ENCODE measurements at places on chromosomes 2 and 18.

DNA sequence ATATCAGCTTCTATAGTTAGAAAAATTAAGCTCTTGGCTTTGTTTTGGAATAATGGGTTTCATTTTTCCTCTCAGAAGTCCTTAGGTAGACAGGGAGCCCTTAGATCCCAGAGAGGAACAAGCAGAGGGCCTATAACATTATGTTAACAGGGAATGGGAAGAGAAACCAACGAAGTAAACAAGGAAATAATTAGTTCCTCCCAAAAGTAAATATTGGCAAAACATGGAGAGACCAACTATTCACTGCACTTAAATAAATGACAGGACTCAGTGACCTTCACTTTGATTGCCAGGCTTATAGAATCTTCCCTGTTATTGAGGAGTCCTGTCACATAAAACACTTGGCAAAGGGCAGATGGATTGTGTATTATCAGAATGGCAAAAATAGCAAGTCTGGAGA, 5.3 kb downstream of the CRIM1 start:
- no peak for DNase-seq

GRCh38 chr2:25072606-25073005, 30.7 kb downstream of the EFR3B start:
- DNase-seq = no peak

DNA sequence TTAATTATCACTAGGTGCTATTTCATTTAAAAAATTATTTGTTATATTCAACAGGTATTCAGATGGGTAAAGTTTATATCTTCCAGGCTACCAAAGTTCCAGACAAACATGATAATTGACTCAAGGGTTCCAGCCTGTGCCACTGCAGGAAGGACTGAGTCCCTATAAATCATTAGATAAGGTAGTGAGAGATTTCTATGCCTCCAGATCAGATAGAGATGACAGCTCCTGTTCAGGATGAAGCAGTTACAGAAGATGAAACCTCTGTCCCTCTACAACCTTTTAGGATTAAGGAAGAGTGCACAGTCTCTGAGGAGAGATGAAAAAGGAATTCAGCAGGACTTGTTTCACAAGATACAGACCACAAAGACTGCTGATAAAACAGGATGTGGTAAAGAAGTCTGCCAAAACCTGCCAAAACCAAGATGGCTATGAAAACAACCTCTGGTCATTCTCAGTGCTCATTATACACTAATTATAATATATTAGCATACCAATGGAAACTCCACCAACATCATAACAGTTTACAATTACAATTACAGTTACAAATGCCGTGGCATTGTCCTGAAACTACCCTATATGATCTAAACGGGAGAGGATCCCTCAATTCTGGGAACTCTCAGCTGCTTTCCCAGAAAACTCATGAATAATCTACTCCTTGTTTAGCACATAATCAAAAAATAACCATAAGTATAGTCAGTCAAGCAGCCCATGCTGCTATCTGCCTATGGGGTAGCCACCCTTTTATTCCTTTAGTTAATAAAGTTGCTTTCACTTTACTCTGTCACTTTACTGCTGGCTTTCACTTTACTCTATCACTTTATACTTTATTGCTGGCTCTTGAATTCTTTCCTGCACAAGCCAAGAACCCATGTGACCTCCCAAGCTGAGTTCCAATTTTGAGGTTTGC, 288.5 kb downstream of the PDE11A start:
- DNase-seq = no peak

DNA sequence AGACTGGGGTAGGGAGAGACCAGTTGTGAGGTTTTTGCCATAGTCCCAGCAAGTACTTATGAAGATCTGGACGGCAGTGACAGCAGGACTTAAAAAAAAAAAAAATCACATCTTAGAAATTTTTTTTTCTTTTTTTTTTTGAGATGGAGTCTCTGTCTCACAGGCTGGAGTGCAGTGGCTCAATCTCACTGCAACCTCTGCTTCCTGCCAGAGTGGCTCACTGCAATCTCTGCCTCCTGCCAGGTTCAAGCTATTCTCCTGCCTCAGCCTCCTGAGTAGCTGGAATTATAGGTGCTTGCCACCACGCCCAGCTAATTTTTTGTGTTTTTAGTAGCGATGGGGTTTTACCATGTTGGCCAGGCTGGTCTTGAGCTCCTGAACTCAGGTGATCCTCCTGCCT, 22.4 kb upstream of the STAT4 start:
- DNase-seq = no peak

DNA sequence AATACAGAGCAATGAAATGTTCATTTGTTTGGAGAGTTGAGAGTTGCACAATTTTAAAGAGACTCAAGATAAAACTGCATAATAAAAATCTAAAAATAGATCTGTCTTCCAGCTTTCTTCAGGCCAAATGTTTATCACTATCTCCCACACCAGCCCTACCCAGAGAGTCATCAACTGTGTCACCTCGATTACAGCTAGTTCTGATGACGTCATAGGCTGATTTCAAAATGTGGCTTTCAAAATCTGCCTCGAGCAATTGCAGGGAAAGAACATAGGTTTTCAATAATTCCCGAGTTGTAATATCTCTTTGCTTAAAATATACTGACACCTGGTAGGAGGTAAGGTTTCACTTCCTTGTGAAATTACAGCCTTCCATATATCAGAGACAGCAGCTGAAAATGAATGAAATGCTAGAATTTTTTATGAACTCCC, 677.6 kb upstream of the ID2 start:
- DNase-seq = no peak

DNA sequence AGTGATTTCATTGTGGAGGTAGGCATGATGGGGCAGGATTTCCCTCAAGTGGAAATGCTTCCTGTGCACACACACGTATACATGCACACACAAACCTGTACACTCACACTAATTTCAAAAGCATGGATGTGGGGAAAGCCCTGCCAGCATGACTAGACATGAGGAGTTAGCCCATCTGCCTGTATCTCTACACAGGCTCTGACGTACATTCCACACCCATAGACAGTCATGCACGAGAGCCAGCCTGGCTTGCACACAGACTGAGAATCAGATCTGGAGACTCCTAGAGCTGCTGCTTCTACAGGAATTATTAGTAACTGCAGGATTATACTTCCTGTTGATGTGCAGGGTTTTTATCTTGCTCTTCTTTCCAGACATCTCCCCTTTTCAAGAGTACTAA, 27.3 kb upstream of the NFU1 start:
- no peak for DNase-seq

- no peak for DNase-seq
Measured at GRCh38 chr2:170950221-170950761, 21.2 kb downstream of the GORASP2 start.

GRCh38 chr2:235894839-235895238, 273.3 kb downstream of the GBX2 start:
- DNase-seq = no peak

GRCh38 chr2:16663121-16663905, 2.3 kb downstream of the CYRIA start:
- no peak for DNase-seq

DNA sequence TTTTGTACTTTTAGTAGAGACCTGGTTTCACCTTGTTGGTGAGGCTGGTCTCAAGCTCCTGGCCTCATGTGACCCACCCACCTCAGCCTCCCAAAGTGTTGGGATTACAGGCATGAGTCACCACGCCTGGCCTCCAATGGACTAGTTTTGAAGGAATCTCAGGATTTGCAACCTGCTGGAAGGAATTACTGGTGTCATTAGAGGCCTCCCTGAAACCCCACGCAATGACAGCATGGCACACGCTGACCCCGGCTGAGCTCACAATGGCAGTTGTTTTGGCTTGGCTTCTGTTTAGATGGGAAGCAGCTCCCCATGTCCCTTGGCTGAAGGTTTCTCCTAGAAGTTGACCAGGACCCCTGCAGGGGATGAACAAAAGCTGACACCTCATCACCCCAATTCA, 23.1 kb upstream of the COPS8 start:
- DNase-seq = no peak

All from activated CD8-positive, alpha-beta memory T cell treated with anti-CD3 and anti-CD28 coated beads for 4 hours (primary cell).